CD4-positive, alpha-beta T cell treated with Interleukin-4 for 4 hours (primary cell): ENCODE measurements at places on chromosomes 5 and 9.

DNA sequence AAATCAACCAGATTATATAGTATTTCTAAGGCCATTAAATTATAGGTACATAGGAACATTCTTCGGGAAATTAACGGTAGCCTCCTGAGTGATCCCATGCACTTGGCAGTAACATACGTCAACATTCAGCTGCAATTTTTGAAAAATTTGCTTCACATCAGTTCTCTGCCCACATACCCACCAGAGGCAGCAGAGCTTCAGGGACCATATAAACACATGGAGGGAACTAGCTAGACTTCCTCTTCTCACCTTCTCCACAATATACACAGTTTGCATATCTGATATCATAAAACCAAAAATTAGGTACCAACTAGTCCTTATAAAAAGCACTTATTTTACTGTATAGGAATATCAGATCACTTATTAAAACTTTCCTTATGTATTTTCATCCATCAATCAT, 4.8 kb downstream of the PSIP1 start:
- DNase-seq = no peak

GRCh38 chr5:83956386-83956785, 235.7 kb upstream of the HAPLN1 start:
- no peak for DNase-seq

- DNase-seq = no peak
Measured at GRCh38 chr5:5381310-5381913, 41.1 kb upstream of the ICE1 start.

DNA sequence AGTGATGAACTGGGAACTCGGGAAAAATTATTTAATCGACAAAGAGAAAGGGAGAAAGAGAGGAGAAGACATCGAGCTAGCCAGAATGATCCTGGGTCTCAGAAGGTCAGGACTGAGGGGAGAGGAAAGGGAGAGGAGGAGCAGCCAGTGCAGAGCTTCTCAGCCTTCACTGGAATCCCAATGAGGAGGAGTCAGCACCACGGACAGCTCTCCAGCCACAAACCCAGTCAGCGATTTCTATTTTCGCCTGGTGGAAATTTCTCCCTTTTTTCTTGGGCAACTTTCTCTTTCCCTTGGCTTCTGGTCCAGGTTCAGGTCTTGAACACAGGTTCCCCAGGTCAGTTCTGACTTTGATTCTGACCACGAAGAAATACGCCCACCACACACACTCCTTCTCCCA, 1.6 kb upstream of the BRINP1 start:
- DNase-seq = no peak

GRCh38 chr5:150082374-150082773, 4.0 kb downstream of the CSF1R start:
- no peak for DNase-seq

- peak; percentile 37 for DNase-seq
Measured at GRCh38 chr5:95870105-95870672, 47.7 kb upstream of the GLRX start.

GRCh38 chr5:73626814-73627313, 868 bp downstream of the ARHGEF28 start:
- no peak for DNase-seq

GRCh38 chr9:132166599-132166998, 4.7 kb downstream of the NTNG2 start:
- DNase-seq = no peak

- no peak for DNase-seq
Measured at GRCh38 chr5:5716665-5717064, 294.2 kb downstream of the ICE1 start.

DNA sequence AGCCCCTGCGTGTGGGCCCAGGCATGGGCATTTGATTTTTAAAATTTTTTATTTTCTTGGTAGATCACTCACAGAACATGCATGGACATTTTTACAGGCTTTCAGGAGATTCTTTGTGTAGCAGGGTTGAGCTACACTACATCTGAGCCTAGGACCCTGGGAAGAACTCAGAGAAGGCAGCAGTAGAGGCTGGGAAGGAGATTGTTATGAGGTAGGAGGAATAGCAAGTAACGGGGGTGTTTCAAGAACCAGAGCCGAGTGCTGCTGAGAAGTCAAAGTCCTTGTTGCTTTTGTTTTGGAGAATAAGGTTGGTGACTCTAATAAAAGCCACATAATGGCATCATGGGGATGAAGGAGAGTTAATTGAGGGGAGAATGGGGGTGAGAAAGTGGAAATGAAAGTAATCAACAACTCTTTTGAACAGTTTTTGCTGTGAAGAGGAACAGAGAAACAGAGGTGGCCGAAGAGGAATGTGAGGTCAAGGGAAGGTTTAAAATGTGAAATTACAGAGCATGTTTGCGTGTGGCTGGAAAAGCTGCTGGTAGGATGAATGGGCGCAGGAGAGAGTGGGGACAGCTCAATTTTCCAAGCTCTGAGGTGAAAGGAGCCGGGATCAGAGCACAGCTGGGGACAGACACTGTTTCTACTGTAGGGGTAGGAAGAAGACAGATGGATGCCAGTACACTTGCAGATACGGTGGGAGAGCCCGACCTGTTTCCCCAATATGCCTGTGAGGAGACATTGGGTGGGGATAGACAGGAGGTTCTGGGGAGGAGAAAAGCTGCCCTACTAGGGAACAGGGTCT, 4.7 kb upstream of the PDLIM7 start:
- DNase-seq = no peak

GRCh38 chr5:143454936-143455516, 51.5 kb upstream of the NR3C1 start:
- no peak for DNase-seq

GRCh38 chr5:177043114-177043513, 20.6 kb downstream of the ZNF346 start:
- DNase-seq = no peak

GRCh38 chr5:8349855-8350254, 480.9 kb downstream of the MTRR start:
- DNase-seq = no peak

DNA sequence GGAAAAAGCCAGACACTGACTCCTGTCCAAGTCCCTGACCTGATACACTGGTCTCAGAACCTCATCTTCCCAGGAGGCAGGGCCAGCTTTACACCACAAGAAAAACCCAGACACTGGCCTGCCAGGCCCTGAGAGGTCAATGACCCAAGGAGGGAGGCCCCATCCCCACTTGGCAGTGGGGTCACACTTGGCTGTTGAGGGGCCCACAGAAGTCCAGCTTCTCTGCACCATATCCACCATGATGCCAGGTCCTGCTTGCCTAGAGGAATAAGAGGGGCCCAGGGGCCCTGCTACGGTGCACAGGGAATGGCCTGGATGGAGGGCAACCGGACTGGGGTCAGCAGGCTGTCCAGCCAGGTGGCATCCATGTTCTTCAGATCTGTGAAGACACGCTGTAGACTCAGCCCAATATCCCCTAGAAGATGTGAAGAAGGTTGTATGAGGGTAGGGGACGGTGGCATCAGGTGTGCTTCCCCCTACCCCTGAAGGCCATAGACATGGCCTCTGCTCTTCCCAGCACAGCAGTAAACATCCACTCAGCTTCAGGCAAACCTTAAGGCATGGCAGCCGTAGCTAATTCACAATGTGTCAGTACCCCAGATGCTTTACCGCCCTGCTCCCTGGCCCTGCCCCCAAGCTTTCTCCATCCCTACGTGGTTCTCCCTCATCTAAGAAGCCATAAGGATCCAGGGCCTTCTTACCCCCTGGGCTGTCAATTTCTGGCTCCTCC, 6.7 kb downstream of the IRF1 start:
- DNase-seq = no peak

GRCh38 chr9:15246708-15247107, 60.3 kb downstream of the TTC39B start:
- DNase-seq = no peak

DNA sequence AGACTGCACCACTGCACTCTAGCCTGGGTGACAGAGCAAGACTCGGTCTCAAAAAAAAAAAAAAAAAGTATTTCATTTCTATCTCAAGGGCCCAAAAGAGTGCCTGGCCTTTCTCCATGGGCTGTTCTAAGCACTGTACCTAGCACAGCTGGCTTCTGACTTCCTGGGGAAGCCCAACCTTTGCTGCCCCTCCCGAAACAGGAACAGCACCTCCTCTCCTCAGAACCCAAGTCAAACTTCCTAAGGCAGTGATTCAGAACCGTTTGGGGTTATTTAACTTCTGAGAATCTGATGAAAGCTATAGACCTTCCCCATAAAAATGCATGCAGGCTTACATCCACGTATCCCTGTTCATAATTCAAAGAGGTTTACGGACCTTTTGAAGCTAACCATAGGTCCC, 57.8 kb downstream of the NRG2 start:
- no peak for DNase-seq

DNA sequence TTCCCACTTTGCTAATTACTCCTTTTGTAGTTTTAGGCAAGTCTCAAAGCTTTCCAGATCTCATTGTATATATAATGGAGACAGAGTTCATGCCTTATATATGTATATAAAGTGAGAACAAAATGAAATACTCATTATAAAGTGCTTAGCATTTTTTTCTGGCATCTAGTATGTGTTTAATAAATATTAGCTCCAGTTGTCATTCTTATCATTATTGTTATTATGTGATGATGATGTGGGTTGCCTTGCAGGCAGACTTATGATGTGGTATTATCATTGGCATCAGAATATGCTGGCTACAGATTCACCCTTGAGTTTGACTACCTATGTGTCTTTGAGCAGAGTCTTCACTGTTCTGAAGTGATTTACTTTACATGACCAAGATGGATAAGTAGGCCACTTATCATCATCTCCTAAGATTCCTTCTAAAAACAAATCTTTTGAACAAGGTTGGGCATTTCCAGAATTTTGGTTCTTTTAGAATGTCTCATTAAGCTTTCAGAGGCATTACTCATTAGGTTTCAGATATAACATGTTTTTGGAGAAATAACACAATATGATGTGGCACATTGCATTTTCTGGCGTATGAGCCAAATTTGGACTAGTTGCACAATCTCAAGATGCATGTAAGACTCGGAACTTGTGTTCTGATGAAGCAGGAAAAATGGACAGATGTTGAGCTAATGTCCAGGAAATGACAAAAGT, 145.6 kb upstream of the TNC start:
- DNase-seq = no peak

GRCh38 chr9:91060520-91061343, 259.1 kb downstream of the SYK start:
- DNase-seq = no peak

GRCh38 chr5:150301170-150301505, 1.6 kb downstream of the ARSI start:
- no peak for DNase-seq

GRCh38 chr5:4359847-4360246, 764.2 kb downstream of the IRX1 start:
- no peak for DNase-seq

GRCh38 chr9:88259001-88259400, 120.7 kb upstream of the SPATA31C2 start:
- no peak for DNase-seq

GRCh38 chr5:15440434-15440833, 59.5 kb upstream of the FBXL7 start:
- no peak for DNase-seq

GRCh38 chr9:95993337-95993736, 117.8 kb downstream of the ERCC6L2 start:
- DNase-seq = no peak

GRCh38 chr9:973295-973834, 3.1 kb upstream of the DMRT3 start:
- no peak for DNase-seq

DNA sequence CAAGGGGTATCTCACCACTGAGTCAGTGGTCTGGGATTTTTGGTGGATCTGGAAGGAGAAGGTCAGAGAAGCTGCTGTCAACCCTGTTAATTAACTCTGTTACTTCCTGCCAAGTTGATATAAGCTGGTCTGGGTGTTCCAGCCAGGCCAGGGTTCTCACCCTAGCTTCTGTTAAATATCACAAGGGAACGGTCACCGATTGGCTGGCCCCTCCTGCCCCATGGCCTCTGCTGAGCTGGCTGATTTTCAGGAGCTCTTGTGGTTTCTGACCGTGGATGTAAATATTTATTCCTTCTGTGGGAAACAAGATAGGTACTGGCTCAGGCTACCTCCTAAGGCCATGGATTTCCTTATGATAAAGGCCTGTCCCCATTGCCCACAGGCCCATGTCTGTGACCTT, 1.0 kb downstream of the ADAMTS13 start:
- DNase-seq = no peak

DNA sequence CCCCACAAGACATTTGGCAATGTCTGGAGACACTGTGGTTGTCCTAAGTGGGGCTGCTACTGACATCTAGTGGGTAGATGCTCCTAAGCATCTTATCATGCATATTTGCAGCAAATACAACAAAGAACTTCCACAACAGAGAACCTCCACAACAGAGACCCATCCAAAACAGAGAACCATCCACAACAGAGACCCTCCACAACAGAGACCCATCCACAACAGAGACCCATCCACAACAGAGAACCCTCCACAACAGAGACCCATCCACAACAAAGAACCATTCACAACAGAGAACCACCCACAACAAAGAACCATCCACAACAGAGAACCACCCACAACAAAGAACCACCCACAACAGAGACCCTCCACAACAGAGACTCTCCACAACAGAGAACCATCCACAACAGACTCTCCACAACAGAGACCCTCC, 32.8 kb downstream of the ARPC5L start:
- peak; percentile 60 for DNase-seq

DNA sequence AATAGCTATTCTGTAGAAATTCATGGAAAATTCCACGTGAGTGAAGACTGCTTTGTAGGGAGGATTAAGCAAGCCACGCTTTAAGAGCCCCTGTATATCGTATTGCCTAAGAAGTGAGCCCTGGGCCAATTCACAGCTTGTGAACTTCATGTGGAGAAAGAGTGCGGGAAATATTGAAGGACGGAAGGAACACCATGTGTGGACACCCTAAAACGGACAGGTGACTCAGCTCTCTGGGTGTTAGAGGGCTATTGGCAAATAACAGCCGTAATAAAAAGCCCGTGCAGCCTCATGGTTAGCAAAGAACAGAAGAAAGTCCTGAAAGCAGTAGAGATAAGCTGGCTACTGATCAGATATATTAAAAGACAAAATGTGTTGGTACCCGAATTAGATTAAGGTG, 26.4 kb downstream of the ZNF366 start:
- no peak for DNase-seq

DNA sequence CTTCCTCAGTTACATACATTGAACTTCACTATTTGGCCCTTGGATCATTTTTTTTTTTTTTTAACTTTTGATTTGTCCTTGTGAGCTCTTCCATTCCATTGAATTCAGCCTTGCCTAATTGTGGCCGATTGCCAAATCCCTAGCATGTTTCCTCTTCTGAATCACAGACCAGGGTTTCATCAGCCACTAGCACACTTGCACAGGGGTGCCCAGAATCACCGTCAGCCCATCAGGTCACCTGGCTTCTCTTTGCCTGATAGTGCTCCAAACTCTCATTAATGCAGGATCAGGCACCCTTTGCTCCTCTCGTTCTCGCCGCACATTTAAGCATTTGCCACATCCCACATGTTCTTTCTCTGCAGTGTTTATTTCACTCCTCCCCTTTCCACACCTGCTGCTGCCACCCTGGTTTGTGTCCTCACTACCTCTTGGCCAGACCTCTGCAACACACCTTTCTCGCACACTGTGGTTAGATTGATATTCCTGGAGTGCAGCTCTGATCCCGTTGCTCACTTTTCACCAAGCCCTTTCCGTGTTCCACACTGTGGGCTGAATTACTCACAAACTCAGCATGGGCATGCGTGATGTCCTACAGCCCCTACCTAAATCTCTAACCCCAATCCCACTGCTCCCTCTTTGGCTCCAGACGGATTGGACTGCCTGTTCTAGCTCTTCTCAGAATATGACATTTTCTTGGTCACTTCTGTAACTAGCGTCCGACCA, 9.8 kb downstream of the PIK3R1 start:
- no peak for DNase-seq

- DNase-seq = peak; percentile 46
Measured at GRCh38 chr5:168409591-168410458, 76.4 kb upstream of the RARS1 start.
